Activated T-cell treated with anti-CD3 and anti-CD28 coated beads, Interleukin-2, amount 50 U/mL, for 1 hour (primary cell): ENCODE measurements at places on chromosomes 3 and 15.

- DNase-seq, result no peak
Observed at GRCh38 chr15:89332446-89332845, 2.2 kb downstream of the POLG start.

GRCh38 chr3:43287500-43287873, 1.1 kb downstream of the SNRK start:
- no peak for DNase-seq

DNA sequence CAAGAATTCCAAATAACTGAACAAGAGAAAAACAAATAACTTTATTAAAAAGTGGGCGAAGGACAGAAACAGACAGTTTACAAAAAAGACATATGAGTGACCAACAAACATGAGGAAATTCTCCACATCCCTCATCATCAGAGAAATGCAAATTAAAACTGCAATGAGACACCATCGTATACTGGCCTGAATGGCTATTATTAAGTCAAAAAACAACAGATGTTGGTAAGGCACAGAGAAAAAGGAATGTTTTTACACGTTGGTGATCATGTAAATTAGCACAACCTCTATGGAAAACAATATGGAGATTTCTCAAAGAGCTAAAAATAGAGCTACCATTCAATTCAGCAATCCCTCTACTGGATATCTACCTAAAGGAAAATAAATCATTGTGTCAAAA, 1260.4 kb upstream of the ALCAM start:
- no peak for DNase-seq

DNA sequence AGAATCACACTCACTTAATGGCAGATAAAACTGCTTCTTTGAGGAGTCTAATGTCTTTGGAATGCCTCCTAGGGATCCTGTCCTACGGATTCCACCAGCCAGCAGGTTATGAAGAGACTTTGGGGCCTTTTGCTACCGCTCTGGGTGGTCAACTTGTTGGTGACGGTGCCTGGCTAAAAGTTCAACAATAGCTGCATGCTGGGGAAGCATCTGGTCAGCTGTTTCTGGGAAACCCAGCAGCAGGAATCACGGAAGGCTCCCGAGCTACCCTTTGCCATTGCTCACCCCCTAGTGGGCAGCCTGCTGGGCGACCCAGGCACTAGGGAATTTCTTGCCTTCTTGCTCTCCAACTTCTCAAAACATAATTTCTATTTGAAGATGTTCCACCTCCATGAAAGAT, 263.3 kb downstream of the NEK10 start:
- DNase-seq, result no peak

- peak; percentile 11 for DNase-seq
Observed at GRCh38 chr3:46709721-46710120, 7.9 kb downstream of the PRSS50 start.

- no peak for DNase-seq
Observed at GRCh38 chr3:14725564-14726440, 50.9 kb downstream of the C3orf20 start.

GRCh38 chr3:50401978-50402595, 42.8 kb upstream of the TMEM115 start:
- no peak for DNase-seq

- DNase-seq, result no peak
Observed at GRCh38 chr3:115361806-115362205, 214.7 kb upstream of the ZBTB20 start.

- no peak for DNase-seq
Observed at GRCh38 chr15:39438799-39439592, 141.9 kb upstream of the THBS1 start.

DNA sequence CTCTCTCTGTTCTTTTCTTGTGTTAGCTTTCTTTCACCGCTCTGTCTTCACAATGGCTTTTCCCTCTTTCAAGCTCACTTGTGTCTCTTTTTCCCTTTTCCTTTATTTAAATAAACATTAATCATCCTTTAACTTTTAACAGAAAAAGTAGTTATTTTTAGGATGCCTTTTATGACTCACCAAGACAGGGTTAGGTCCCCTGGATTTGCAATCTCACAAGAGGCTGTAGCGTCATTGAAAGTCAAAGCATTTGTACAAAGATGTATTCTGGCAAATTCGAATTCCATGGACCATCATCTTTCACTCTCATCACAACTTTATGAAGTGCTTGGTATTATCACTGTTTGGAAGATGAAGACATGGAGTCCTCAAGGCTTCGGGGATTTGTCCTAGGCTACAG, 34.8 kb upstream of the MCTP2 start:
- no peak for DNase-seq

- no peak for DNase-seq
Observed at GRCh38 chr3:31357451-31357850, 175.3 kb upstream of the STT3B start.

GRCh38 chr15:39195961-39196486, 384.9 kb upstream of the THBS1 start:
- no peak for DNase-seq

DNA sequence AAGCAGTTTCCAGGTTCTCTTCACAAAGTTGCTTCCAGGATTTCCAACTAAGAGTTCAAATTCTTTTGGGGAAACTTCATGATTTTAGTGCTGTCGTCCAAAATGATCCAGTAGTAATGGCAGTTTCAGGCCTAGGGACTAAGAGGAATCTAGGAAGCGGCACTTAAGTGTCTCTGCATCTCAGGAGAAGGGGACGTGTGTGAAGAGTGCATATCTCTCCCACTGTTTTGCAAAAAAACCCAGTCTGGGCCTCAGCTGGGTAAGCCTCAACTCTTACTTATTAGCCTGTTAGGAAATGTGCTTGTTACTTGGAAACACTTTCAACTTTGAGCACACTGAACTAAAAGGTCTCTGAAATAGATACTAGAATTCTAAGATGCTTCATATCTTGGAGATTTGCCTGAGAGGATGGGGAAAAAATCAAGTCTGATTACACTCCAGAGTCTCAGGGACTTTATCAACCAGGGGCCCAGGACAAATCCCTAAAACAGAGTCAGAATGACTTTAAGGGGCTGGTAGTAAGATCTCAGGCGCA, 81.8 kb downstream of the WDR76 start:
- no peak for DNase-seq
